ENCODE measurements at places on chromosomes 5 and 9.

- no peak for DNase-seq
Measured at GRCh38 chr5:157214861-157215513, 34.3 kb downstream of the ITK start.

- no peak for DNase-seq
Measured at GRCh38 chr9:33820231-33820745, 3.3 kb downstream of the UBE2R2 start.

DNA sequence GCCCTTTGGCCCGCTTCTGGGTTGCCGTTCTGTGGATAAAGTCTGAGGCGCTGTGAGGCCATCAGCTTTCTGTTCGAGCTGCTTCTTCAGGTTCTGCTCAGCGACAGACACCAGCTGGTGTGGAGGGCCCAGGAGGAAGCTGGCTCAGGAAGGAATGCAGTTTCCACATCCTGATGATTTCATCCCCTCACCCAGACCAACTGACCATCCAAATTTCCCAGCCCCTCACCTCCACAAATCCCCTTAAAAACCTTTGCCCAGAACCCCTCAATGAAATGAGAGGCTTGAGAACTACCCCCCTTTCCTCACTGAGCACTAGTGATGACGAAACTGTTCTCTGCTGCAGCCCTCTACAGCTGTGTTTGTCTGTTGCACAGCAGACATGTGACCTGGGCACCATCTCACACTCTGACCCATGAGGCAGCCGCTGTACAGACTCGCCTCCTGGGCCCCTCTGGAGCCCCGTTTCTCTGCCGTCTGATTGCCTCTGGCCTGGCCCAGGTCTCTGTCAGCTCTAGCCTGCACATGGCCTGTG lies 45.4 kb downstream of the SPATA31C2 start:
- no peak for DNase-seq

DNA sequence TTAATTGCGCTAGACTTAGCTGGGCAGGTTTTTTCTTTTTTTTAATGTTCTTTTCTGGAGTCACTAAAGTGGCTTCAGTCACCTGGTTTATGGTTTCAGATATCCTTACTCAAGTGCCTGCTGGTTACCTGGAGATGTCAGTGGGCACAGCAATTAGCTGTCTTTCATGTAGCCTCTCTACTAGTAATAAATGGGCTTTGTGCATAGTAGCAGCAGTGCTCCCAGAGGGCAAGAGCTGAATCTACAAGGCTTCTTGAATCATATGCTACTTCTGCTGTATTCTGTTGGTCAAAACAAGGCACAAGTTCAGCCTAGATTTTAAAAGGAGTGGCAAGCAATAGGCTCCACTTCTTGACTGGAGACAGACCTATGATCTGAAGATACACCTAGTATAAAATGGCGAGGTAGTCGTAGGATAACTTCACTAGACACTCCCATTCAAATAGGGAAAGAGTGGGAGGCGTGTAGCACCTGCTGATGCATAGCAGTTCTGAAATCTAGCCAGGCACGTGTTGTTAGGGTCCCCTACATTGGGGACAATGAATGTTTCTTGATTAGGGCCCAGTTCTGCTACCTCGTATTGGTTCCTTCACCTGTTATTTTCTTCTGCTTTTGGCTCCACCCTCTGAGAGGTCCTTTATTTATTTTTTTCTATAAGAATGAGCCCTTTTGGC lies 7.0 kb downstream of the SCAMP1 start:
- no peak for DNase-seq

DNA sequence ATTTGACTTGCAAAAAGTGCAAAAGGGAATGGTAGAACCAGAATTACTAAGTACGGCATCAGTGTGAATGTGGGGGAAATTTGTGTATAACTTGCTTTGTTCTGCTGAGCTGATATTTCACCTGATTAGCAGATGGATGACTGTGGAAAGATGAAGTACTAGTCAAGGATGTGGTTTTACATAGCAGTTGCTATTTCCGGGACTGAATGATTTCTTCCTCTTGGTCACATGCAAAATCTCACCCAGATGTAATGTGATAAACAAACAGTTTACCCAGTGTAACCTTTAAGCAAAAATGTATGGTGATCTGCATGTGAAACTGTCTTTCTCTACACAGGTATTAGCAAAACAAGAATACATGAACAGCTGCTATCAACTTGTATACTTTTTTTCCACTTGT lies 46.1 kb downstream of the DCP2 start:
- DNase-seq: no peak

DNA sequence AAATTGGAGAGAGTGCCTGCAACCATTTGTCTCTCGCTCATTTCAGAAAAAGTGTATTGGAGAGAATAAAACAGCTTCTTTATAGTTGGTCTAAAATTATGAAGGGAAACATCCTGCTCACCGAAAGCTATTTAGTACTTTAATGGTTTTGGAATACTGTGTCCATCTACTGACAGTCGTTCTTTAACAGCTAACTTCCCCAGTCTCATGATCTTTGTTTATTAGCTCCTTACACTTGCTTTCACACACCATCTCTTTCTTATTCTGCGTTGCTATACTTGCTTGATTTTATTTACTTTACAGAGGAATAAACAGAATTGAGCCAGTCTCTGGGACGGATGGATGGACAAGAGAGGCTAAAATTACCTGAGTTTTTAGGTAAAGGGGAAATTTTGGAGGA lies 229.3 kb downstream of the CCDC171 start:
- no peak for DNase-seq

GRCh38 chr5:117792476-117792875 lies 1195.9 kb downstream of the DTWD2 start:
- no peak for DNase-seq

DNA sequence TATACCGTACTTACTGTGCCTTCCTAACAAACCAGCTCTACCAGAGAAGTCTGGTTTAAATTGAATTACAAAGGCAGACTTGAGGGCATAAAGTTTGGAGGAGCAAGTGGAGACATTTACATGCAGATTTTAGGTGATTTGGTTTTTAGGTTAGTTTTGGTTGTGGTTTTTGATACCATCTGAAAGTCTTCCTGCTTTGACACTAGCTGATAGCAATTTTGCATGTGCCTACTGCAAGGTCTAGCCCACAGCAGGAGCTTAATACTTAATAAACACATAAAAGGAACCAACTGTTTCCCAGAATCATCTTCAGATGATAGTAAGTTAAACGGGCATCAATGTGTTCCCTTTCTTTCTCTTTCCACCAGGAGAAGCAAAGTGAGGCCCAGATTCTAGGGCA lies 3.4 kb upstream of the ESM1 start:
- no peak for DNase-seq

- DNase-seq: no peak
Measured at GRCh38 chr5:95723632-95724369, 7.3 kb upstream of the RHOBTB3 start.

- no peak for DNase-seq
Measured at GRCh38 chr5:173697931-173698579, 81.6 kb upstream of the BOD1 start.

DNA sequence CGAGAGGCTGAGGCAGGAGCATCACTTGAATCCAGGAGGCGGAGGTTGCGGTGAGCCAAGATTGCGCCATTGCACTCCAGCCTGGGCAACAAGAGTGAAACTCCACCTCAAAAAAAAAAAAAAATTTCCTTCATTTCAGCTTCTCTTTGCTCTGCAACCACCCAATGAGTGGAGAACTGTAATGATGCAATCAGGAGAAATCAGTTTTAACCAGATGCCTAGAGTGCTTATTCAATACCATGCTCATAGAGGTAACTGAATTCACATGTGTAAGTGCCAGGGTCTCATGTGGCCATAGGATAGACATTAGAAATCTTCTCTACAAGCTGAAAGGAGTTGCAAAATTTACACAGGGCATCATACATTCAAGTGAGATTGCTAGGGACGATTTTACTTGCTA lies 70.6 kb downstream of the HMHB1 start:
- no peak for DNase-seq

All from CD4-positive, alpha-beta T cell (primary cell).